ENCODE measurements at places on chromosomes 4 and X. TPM values are rescaled to one million over a fixed set of nuclear protein-coding genes. Genes with fewer than 3 reads are reported as not detected.
A peak's percentile ranks its signal among the peaks of the same experiment; 100 is the strongest.

DNA sequence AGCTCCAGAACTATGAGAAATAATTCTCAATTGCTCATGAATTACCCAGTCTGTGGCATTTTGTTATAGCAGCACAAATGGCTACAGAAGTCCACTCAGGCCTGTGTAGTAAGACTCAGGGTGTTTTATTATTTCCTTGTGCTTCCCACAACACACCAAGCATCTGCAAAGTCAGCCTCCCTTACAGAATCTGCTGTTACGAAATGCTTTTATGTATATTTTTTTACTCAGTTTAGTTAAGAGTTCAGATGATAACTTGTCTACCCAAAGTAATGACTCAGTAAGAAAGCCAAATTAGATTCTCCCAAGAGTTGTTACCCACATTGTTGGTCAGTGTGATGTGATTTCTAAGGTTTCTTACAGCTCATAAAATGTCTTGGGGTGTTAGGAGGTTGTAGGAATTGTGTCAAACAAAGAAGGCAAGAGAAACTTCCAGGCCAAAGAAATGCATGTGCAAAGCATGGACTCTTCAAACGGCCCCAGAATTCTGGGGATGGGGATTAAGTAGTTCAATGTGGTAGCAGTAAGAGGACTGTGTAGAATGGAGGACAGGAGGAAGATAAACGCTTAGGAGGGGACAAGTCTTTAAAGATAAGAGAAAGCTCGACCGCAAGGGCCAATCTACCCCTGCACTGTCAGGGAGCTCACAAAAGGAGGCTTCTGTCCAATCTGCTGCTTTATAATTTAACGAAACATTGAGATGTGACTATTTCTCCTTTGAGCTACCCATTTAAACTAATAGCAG, 35.4 kb upstream of the TMEM184C start:
- DNase-seq, result peak; percentile 41

DNA sequence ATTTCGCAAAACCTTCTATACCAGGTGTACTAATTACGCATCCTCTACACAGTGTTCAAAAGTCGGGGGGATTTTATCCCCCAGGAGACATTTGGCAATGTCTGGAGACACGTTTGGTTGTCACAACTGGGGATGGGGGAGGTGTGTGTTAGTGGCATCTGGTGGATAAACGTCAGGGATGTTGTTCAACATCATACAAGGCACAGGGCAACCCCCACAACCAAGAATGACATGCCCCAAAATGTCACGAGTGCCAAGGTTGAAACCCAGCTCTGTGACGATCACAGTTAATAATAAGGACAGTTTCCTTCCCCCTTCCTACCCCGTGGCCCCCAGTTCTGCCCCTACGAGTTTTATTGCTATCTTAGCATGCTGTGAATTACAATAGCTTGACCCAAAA, 15.9 kb upstream of the SEL1L3 start:
- DNase-seq, result no peak

DNA sequence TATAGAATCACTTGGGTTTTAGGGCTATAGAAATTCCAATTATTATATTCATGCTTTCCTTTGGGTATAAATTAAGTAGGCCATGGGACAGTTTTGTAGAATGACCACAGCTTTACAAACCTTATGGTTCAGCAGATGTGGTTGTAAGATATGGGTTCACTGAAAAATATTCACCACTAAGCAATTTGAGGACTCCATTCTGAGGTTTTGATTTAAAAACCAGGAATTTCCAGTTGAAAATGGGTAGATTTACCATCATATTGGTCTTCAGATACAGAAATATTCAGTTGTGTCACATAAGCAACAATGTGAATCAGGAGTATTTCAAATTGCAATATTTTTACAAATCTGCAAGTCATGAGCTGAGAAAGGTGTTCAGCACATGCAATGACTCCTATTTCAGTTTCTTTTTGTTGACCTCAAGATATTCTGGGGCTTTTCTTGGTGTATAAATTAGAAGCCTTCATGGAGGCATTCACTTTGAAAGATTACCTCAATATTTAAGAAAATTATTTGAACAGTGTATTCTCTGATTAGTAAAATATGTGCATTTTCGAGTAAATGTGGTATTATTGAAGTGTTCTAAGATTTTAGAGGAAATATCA, 218.4 kb upstream of the HCCS start:
- DNase-seq, result peak; percentile 41

DNA sequence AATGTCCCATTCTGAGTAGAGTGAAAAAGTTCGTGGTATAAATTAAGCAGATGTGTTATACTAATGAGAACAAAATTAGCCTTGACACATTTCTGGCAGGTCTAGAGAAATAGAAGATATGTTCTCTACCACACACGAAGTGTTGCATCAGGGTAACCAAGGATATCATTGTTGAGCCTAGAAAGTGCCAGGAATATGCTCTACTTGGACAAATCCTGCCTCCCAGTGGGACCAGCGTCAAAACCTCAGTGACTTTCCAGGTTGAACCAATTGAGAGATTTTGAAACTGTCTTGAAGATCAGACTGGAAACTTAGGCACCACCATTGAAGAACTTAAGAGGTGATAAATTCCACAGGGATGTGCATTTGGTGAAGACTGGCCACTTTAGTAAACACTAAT, 115.9 kb downstream of the HPGD start:
- DNase-seq, result no peak

GRCh38 chr4:1414831-1415680, 8.8 kb upstream of the NKX1-1 start:
- DNase-seq, result no peak

DNA sequence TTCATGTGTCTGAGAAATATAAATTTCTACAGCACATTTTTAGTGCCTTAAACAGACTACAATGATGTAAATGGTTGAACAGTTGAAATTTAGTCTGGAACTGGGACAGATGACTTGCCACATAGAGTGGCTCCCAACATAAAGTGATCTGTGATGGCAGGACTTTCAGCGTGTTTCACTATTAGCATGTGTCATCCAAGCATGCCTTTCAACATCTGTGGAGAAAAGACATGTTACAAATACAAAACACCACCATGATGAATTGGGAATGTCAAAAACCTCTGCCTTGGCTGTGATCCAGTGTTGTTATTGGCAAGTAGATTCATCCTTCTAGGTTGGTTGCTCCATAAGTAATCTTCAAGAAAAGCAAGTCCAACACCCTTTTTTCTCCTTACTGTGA, 348.7 kb downstream of the MAPK10 start:
- peak; percentile 70 for DNase-seq

DNA sequence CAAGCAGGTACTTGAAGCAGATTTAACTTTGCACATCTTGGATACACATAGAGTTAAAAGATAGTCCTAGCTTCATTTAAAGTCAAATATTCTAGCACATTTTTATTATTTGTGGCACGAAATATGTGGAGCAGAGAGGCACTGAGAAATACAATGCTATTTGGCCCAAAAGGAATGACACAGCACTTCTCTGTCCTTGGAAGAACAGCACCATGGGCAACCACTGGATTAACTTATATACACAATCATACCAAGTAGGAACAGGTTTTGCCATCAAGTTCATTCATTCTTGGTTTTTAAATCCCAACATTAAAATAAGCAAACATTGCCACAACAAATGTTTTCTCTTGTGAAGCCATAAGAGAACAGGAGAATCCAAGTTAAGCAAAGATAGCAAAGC, 924 bp upstream of the ENAM start:
- DNase-seq, result no peak

DNA sequence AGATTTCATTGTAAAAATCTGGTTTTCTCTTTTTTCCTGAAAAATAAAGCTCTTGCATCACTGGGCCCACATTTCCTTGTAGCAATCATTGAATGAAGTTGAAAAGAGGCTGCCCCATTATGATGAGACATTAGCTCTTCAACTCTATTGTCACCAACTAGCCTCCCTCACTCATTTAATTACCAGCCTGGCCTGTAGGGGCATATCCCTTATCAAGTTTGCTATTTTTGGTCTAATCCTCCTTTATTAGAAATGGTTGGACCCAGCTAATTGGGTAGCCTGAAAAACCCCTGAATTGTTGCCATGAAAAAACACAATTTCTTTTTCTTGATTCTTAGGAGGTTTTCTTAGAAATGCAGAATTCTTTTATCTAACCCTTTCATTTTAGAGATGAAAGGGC, 164.6 kb upstream of the CASK start:
- no peak for DNase-seq

- DNase-seq, result peak; percentile 69
Measured at GRCh38 chr4:144174401-144175067, 34.0 kb upstream of the GYPA start.

GRCh38 chr4:3190549-3190948, 58.4 kb upstream of the MSANTD1 start:
- DNase-seq, result no peak

GRCh38 chr4:76429636-76430035, 5.4 kb upstream of the SHROOM3 start:
- no peak for DNase-seq

DNA sequence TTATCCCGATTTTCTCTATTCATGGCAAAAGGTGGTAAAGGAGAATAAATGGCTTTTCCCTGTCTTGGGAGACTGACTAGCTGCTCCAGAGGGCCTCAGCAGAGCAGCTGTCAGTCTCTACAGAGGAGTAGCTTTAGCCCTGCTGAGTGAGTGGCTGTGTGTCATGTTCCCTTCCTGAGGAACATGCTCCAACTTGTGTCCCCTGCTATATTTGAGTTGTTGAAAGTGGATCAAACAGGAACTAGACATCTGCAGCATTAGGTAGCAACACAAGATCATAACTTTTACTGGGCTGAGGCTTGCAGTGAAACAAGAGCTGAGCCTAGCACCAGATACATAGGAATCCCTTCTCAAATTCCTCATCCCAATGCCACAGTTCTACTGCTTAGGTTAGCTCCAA, 26.7 kb upstream of the PLAC1 start:
- DNase-seq, result no peak

GRCh38 chrX:23276475-23276874, 58.2 kb upstream of the PTCHD1 start:
- no peak for DNase-seq

The MAB21L2 gene
- not detected for total RNA-seq

The SASH3 gene
- total RNA-seq, result not detected

The TBX22 gene
- not detected for total RNA-seq

Data from renal cortical epithelial cell (primary cell).